ENCODE measurements at places on chromosomes 1 and 21. TPM values are rescaled to one million over a fixed set of nuclear protein-coding genes. Genes with fewer than 3 reads are reported as not detected.

AK2 gene
- total RNA-seq: 55.0 TPM

SHC1 gene
- 105 TPM for total RNA-seq

AHCYL1 gene
- total RNA-seq: 55.6 TPM

CA6 gene
- not detected for total RNA-seq

TBX15 gene
- total RNA-seq: 0.62 TPM

STXBP3 gene
- total RNA-seq: 29.5 TPM

FAAH gene
- total RNA-seq: 40.2 TPM

DRAXIN gene
- not detected for total RNA-seq

LAMC2 gene
- 17.4 TPM for total RNA-seq

HUNK gene
- 8.8 TPM for total RNA-seq

ALPL gene
- total RNA-seq: 3.8 TPM

CD1E gene
- not detected for total RNA-seq

AK5 gene
- total RNA-seq: 0.88 TPM

CACYBP gene
- total RNA-seq: 90.6 TPM

CYP4B1 gene
- 37.6 TPM for total RNA-seq

LCE2B gene
- not detected for total RNA-seq

AADACL3 gene
- total RNA-seq: not detected

DNM3 gene
- 17.4 TPM for total RNA-seq

CD34 gene
- total RNA-seq: 39.2 TPM

TPM3 gene
- total RNA-seq: 130 TPM

LHX4 gene
- not detected for total RNA-seq

MCM3AP gene
- 74.0 TPM for total RNA-seq

KCNK2 gene
- total RNA-seq: not detected

SHISAL2A gene
- 0.49 TPM for total RNA-seq

TRIM67 gene
- not detected for total RNA-seq

NEK2 gene
- not detected for total RNA-seq

S100B gene
- total RNA-seq: 1.8 TPM

SERINC2 gene
- 1.7 TPM for total RNA-seq

GJA4 gene
- total RNA-seq: 26.5 TPM

HSD11B1 gene
- 12.8 TPM for total RNA-seq

TNFRSF18 gene
- 2.6 TPM for total RNA-seq

PTAFR gene
- 1.0 TPM for total RNA-seq

GOLPH3L gene
- total RNA-seq: 24.3 TPM

SPRR2A gene
- total RNA-seq: not detected

CLDN14 gene
- not detected for total RNA-seq

LIN28A gene
- total RNA-seq: not detected

IFI44 gene
- total RNA-seq: 77.1 TPM

RCSD1 gene
- total RNA-seq: 8.4 TPM

FCMR gene
- not detected for total RNA-seq

SPTA1 gene
- total RNA-seq: not detected

NID1 gene
- 229 TPM for total RNA-seq

FAM3B gene
- total RNA-seq: not detected

Data from uterus (tissue), 4 donors.